Nucleus accumbens (tissue), 56 donors: ENCODE measurements at places on chromosomes 16 and 17.

DNA sequence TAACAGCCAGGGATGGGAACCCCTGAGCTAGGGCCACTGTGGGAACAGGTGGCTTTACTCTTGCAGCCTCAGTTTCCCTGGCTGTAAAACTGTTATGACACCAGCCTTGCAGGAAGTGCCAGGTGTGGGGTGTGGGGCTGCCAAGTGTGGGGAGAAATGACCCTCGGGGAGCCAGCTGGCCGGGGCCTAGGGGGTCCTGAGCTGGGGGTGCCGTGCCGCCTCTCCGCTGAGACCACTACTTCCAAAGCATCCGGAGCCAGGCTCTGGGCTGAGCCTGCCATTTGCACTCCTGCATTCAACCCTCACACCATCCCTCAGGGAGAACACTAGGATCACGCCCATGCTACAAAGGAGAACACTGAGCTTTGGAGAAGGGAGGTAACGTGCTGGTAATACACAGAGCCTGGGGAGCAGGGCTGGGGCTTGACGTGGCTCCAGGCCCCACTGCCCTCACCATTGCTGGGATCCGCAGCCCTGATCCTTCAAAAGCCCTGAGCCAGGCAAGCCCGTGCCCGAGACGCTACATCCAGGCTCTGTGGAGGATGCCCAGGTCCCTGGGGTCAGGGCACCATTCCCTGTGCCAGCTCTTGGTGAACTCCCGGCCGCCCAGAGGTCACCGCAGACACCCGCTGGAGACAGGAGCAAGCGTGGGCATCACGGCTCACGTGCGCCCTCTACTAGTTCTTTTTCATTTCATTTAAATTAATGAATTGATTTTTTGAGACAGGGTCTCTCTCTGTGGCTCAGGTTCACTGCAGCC is 28.8 kb upstream of the GINS2 start:
- peak; percentile 18 for DNase-seq

DNA sequence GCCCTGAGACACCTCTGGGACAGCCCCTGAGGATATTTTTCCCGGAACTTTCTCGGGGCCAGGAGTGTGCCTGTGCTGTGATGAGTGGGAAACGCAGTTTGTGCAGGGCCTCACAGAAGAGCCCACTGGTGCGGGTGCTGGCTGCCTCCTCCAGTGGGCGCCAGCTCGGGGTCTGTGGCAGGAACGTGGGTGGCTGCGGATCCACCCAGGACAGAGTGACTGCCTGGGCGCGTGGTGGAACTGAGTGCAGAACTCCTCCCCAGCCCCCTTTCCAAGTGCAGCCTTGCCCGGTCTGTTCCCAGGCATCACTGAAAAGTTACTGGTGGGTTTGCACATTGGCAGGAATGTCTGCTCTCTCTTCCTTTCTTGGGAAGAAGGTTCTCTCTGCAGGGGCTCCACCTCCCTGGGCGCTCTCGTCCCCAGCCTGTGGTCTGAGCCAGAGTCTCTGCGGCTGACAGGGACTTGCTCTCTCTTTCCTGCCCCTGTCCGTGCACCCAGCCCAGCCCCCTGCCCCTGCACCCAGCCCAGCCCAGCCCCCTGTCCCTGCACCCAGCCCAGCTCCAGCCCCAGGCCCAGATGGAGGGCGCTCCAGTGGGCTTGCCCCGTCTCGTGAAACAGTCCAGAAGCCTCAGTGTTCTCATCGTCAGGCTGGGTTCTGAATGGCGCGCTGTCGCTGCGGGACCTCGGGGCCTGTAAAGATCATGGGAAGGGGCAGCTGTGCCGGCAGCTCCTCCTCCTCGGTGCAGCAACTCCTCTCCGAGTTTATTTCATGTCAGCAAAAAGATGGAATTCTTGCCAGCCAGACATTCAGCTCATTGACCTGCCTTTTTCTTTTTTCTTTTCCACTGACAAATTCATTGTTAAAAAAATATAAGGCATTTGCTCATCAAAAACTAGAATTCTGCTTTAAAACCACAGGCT is 117.5 kb downstream of the BANP start:
- DNase-seq: no peak

GRCh38 chr16:69187446-69188235 is 677 bp downstream of the SNTB2 start:
- peak; percentile 40 for DNase-seq

- peak; percentile 7 for DNase-seq
Observed at GRCh38 chr16:49116873-49117272, 164.8 kb downstream of the CBLN1 start.

DNA sequence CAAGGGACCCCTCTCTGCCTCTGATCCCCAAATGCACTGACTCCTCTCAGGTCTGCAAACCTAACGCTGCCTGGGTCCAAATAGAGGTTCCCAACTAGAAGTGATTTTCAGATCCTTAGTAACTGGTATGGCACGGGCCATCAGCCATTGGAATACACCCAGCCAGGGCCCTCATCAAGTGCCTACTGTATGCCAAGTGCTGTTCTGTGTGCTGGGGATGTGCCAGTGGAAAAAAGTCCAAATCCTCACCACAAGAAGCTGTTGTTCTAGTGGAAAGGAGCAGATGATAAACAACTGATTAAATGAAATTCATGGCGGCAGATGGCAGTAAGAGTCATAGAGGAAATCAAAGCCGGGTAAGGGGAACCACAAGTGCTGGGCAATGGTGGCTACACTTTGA is 57.2 kb upstream of the MED9 start:
- DNase-seq: peak; percentile 34

GRCh38 chr17:19456016-19456927 is 45.2 kb downstream of the RNF112 start:
- DNase-seq: no peak

DNA sequence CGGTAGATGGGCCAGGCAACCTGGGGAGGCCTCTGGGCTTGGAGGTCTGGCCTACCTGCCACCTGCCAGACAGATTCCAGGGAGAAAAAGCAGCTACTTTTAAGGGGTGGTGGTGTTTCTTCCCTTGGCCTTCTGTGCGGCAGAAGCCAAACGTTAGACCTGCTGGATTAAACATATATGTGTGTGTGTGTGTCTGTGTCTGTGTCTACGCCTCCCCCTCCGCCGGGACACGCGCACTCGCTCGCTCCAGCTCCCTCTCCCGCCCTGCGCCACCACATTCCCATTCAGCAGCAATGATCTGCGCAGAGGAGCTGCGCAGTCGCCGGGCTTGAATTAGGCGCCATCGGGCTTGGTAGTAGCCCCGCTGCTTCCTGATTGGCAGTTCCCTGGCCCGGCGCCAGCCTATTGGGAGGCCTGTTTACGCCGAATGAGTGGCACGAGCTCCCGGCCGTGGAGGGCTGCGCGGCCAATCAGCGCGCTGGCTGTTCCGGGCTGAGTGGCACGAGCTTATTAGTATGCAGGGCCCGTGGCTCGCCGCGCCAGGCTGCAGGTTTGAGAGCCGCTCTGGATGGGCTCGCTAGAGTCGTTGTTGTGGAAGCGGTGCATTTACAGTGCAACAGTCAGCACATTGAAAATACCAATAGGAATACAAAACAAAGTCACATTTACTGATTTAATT is at the start of gene BAHCC1:
TSS of gene BAHCC1 (plus strand) at position 537 of the 679 bp plus-strand sequence. CDS start 4,283 bp downstream, outside the sequence.
- DNase-seq: peak; percentile 99

GRCh38 chr17:4968486-4969046 is 949 bp upstream of the SPAG7 start:
- no peak for DNase-seq

GRCh38 chr17:28745786-28746411 is 2.1 kb downstream of the TRAF4 start:
- DNase-seq: no peak

DNA sequence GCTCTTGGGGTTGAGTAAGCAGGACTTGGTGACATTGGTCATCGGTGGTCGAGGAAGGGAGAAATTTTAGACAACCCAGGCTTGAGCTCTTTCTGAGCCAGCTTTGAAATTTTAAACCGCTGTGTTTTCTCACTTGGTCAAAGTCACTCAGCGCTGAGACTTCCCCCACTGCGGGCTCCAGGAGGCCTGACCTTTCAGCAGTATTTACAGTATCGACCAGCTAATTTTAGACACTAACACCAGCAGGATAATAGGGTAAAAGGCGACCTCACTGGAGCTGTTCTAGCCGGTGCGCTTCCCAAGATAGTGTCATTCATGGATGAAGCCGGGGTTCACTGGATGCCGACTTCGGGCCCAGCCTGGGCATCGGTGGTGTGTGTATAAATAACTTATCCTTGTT is 29.7 kb upstream of the WSCD1 start:
- DNase-seq: no peak

- no peak for DNase-seq
Observed at GRCh38 chr17:63474174-63474573, 2.7 kb upstream of the ACE start.

GRCh38 chr17:79053251-79053925 is 21.2 kb upstream of the ENGASE start:
- no peak for DNase-seq
